ENCODE measurements at places on chromosomes 6 and 20. TPM values are rescaled to one million over a fixed set of nuclear protein-coding genes. Genes with fewer than 3 reads are reported as not detected.

Gene C6orf58
- not detected for total RNA-seq

Gene PTGIS
- 101 TPM for total RNA-seq

Gene NHLRC1
- 1.9 TPM for total RNA-seq

Gene EYS
- total RNA-seq: not detected

Gene RPS6KA2
- 36.1 TPM for total RNA-seq

Gene BPIFB1
- 0.78 TPM for total RNA-seq

Gene ELOVL4
- 1.5 TPM for total RNA-seq

Gene LY6G6D
- not detected for total RNA-seq

Gene HLA-DOA
- 8.4 TPM for total RNA-seq

Gene SAMD3
- 2.2 TPM for total RNA-seq

Gene SNX14
- total RNA-seq: 80.1 TPM

Gene ANGPT4
- total RNA-seq: 0.20 TPM

Gene PROCR
- total RNA-seq: 21.4 TPM

Gene XKR7
- total RNA-seq: not detected

Gene MARCKS
- 114 TPM for total RNA-seq

Gene KIF6
- total RNA-seq: 2.6 TPM

Gene RSPH9
- 0.58 TPM for total RNA-seq

Gene IP6K3
- 0.26 TPM for total RNA-seq

Measured in mucosa of gallbladder (tissue), 1 donor.